Fibroblast of skin of right biceps (primary cell): ENCODE measurements at places on chromosomes 2 and 18.
A peak's percentile ranks its signal among the peaks of the same experiment; 100 is the strongest.

- DNase-seq = no peak
Measured at GRCh38 chr2:75790814-75791467, 80.2 kb upstream of the GCFC2 start.

- no peak for DNase-seq
Measured at GRCh38 chr2:20762945-20763683, 59.8 kb downstream of the LDAH start.

GRCh38 chr2:84022810-84023431 lies 436.2 kb downstream of the SUCLG1 start:
- peak; percentile 50 for DNase-seq

GRCh38 chr2:207891086-207891844 lies 121.6 kb upstream of the FZD5 start:
- DNase-seq = no peak

- no peak for DNase-seq
Measured at GRCh38 chr18:37598966-37599896, 33.6 kb upstream of the CELF4 start.

GRCh38 chr2:241633561-241633960 lies 3.4 kb downstream of the THAP4 start:
- DNase-seq = no peak

GRCh38 chr18:23135550-23136325 lies 453 bp downstream of the CABLES1 start:
- peak; percentile 55 for DNase-seq

- DNase-seq = no peak
Measured at GRCh38 chr2:33342705-33343104, 133.7 kb upstream of the RASGRP3 start.

GRCh38 chr18:43893001-43893637 lies 615.8 kb upstream of the SYT4 start:
- peak; percentile 98 for DNase-seq

GRCh38 chr2:178513876-178514275 lies 33.6 kb downstream of the PLEKHA3 start:
- peak; percentile 17 for DNase-seq

DNA sequence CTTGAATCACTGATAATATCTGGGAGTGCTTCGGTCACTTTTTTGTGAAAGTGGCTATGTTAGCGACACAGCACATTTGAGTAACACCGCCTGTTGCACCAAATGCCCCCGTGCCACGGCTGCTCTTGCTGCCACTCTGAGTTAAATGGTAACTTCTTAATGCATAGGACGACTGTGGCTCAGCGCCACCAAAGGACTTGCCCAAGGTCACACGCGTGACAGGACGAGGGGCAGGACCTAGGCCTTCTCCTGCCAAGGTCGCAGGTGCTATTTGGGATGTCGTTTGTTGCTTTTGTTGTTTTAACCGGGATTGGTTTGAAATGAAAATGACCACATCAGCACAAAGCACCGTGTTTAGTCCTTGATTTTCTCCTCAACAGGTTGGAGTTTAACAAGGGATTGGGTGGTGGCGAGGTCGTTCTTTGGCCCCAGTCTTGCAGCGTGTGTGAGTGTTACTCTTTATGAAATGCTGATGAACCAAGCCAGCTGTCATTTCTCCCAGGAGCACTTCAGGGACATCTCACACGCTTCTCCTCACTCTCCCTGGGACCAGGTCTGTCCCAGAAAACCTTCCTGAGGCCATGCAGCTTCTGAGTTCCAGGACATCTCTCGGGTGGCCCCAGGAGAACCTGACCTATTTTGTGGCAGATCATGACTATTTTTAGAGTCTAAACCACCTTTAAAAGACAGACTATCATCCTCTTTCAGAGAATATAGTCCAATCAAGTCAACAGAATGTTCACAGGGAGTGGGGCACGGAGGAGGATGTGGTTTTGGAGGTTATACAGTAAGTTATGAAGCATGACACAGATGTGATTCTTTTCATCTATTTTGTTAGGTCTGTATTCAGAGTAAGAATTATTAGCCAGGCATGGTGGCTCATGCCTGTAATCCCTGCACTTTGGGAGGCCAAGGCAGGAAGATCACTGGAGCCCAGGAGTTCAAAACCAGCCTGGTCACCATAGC lies 49.9 kb downstream of the MTCL1 start:
- peak; percentile 91 for DNase-seq

- no peak for DNase-seq
Measured at GRCh38 chr2:220278022-220278421, 650.6 kb downstream of the SLC4A3 start.

GRCh38 chr2:233387225-233387624 lies 32.9 kb downstream of the DGKD start:
- no peak for DNase-seq

DNA sequence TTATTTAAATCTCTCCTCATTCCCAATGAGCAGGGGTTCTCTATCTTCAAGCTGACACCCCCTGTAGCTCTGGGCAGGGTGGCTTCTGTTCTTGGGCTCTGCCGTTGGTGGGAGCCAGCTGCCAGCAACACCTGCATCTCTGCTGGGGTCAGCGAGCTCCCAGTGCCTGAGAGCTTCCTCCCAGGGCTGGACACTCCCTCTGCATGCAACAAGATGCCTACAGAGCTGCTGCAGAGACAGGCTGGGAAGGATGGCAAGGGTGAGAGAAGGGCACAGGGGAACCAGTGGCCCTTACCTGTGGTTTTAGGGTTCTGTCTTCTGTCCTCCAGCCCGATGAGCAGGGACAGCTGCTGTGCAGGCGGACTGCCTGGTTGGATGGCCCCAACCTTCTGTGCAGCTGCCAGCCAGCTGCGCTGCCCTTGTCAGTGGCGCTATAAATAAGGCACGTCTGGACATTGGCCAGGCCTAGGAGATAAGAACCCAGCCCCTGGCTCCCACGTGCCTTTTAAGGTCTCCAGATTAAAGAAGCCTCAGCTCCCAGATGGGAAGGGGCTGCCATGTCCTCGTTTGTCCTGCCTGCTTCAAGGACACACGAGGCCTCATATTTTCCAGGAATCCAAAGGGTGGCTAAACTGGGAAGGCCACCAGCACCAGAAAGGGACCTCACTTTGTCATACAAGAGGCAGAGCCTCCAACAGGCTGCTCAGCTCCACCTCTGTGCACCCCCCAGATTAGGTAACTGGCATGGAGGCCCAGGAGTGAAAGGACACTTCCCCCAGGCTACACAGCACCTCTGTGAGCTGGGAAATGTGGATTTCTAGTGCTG lies 39.5 kb upstream of the FHL2 start:
- no peak for DNase-seq

DNA sequence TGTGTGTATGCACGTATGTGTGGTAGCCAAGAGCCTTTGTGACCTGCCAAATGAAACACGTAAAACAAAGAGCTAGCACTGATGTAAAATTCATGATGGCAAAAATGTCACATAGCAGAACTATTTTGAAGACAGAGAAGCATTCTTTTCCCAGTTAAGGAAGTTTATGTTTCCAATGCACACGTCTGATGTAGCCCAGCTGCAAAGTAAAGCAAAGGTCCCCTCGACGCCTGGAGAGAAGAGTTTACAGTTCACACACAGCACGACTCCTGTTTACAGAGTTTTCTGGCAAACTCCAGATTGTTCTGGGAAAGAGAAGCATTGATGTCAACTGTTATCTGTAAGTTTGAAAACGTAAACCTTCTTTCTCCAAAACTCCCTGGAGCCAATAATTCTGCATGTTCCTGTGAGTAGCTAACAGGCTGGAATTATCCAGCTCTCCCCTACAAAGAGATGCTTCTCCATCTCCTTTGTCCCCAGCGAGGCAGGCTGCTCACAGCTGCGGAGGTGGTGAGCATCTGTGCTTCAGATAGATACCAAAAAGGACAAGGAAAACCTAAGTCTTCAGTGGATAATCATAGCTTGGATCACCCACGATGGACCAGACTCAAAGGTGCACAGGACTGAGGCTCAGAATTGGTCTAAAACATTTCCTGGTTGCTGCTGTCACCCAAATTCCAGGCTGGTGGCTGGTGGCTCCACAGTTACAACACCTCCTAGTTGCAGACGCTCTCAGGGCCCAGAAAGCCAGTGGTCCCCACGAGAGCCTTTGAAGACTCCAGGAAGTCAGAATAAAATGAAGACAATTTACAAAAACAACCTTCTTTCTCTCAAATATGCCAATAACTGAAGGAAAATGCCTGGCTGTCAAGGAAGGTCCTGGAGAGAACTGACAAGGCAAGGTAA lies 87.4 kb downstream of the COL6A3 start:
- peak; percentile 40 for DNase-seq

DNA sequence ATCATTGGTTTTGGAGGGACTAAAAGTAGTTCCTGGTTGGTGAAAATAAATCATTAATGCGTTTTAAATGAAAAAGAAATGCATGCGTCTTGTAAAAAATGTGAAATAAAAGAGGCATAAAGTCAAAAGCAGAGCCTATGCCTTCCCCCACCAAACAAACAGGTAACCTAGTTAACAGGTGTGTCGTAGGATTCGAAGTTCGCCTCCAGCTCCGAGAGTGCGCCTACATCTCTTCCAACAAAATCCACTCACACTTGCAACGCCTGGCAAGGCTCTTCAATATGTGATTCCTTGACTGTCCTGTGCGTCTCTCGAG lies 677 bp upstream of the SMAD4 start:
- no peak for DNase-seq

DNA sequence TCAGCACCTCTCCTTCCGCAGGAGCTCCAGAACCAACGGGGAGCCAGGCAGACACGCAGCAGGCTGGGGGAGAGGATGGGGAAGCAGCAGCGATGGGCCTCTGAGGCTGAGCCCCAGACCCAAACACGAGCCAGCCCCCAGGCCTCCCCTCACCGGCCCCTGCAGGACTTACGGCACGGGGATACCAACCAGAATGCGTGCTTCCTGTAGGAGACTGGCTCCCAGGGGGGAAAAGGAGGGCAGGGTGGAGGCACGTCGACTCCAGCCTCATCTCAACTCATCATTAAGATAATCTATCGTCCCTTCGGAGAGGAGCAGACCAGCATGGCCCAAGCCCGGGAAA lies 495.1 kb upstream of the MYT1L start:
- DNase-seq = no peak

DNA sequence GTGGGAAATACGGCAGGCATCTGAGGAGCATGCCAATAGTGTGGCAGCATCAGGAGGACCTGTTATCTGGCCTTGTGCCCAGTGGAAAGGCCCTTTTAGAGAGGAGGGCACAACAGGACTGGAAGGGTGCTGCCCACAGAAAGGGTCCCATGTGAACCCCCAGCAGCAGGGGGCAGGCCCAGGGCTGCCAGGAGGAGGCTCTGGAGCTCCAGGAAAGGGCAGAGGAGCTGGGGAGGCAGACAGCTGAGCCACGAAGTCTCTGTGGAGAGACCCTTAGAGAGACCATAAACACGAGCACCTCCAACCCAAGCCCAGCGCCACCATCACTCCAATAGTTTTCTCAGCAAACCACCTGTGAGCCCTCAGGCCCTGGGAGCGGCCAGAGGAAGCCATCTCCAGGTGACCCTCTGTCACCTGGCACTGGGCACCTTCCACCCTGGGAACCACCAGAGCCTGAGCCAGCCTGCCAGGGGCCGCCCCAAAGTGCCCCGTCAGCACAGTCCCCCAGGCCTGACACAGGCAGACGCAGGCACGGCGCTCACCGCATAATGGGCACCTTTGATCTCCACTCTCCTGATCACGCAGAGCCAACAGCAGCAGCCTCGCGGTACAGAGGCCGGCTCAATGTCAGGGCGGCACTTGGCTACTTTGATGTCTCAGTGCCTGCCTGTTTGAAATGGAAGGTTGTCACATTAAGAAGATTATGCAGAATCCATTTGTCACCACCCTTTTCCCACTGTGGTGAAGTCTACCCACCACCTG lies 162.5 kb upstream of the RAB6C start:
- DNase-seq = no peak

DNA sequence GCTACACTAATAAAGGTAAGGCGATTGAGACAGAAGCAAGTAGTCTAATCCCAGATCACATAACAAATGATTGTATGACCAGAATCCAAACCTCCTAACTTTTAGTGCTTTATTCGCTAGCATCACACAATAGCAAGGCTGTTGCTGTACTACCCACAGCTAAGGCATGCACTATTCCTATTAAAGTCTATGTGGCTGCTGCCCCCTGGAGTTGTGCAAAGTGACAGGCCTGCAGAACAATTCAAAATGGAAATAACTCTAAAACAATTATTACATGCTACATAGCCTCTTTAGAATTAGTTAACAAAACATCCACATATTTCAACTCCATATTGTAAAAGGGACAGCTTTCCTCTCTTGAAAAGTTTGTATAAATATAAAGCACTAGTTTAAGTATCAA lies 6.0 kb downstream of the ERBB4 start:
- DNase-seq = no peak

DNA sequence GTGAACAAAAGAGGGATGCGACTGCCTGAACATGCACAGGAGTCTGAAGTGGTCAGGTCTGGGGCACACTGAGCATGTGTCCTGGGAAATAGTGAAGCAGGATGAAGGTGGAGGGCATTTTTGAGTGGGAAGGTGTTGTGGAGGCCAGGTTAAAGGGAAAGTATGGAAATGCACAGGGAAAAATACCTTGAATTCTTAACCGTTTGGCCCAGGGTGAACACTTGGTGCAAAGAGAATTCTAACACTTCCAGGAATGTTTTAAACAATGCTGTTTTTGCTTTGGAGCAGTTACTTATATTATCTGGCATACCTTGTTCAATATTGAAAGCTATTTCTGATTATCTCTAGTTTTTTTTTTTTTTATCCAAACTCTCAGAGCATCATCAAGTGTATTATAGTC lies 623.5 kb downstream of the DCC start:
- DNase-seq = no peak

- peak; percentile 66 for DNase-seq
Measured at GRCh38 chr2:124983595-124983994, 958.5 kb downstream of the CNTNAP5 start.

DNA sequence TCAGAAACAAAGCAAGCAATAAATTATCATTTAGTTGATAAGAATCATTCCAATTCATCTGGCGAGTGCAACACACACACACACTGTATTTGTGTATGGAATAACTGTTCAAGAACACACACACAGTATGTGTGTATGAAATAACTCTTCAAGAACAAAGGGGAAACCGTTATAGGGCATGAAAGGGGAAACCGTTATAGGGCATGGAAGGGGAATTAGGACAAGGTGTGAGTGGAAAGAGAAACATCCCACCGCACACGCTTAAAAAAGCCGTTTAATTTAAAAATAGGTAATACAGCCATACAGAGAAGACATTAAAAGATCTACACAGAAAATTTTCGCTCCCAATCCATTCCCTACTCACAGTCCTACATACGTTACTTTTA lies 607 bp upstream of the TSN start:
- DNase-seq = no peak

GRCh38 chr18:5903386-5903785 lies 8.1 kb upstream of the TMEM200C start:
- DNase-seq = no peak

GRCh38 chr2:224343226-224343625 lies 58.7 kb downstream of the FAM124B start:
- no peak for DNase-seq

DNA sequence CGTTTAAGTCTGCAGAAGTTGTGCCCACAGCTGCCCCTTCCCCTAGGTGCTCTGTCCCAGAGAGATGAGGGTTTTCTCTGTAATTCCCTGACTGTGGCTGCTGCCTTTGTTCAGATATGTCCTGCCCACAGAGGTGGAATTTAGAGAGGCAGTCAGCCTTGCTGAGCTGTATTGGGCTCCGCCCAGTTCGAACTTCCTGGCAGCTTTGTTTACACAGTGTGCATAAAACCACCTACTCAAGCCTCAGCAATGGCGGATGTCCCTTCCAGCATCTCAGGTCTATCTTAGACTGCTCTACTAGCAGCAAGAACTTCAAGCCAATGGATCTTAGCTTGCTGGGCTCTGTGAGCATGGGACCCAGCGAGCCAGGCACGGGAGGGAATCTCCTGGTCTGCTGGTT lies 48.1 kb downstream of the LHCGR start:
- no peak for DNase-seq
